ENCODE measurements at places on chromosomes 11 and 22.
A peak's percentile ranks its signal among the peaks of the same experiment; 100 is the strongest.

- DNase-seq, result peak; percentile 38
Measured at GRCh38 chr11:18321578-18321968, 367 bp downstream of the HPS5 start.

DNA sequence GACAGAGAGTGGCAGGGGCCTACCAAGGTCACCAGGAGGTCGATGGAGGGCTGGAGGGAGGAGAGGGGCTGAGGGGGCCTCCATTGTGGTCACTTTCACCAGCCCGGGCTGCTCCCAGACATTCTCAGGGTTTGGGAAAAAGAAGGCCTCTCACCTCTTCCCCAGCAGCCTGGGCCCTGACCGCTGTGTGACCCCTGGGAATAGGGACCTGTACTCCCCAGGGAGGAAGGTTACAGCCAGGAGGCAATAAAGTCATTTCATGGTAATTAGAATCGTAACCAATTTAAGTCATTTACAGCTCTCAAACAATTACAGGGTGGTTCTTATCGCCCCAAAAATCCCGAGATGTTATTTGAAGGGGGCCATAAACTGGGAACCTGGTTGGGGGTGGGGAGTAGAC is 37.8 kb downstream of the ISX start:
- DNase-seq, result no peak

DNA sequence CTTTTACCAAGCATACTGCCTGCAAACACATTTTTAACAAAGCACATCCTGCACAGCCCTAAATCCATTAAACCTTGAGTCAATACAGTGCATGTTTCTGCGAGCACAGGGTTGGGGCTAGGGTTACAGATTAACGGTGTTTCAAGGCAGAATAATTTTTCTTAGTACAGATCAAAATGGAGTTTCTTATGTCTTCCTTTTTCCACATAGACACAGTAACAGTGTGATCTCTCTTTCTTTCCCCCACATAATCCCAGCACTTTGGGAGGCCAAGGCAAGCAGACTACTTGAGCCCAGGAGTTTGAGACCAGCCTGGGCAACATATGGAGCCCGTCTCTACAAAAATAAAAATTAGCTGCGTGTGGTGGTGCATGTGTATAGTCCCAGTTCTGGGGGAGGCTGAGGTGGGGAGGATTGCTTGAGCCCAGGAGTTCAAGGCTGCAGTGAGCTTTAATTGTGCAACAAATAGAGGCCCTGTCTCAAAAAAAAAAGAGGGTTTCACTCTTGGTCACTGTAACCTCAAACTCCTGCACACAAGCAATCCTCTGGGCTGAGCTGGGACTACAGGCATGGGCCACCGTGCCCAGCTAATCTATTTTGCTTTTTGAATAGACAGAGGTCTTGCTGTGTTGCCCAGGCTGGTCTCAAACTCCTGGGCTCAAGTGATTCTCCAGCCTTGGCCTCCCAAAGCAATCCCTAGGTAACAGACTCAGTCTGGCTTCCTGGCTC is 19.7 kb upstream of the SLC3A2 start:
- no peak for DNase-seq

- no peak for DNase-seq
Measured at GRCh38 chr22:43546186-43546585, 134.4 kb downstream of the MPPED1 start.

- peak; percentile 46 for DNase-seq
Measured at GRCh38 chr11:4068962-4069361, 25.6 kb upstream of the RRM1 start.

- peak; percentile 15 for DNase-seq
Measured at GRCh38 chr22:43893266-43893665, 1.5 kb upstream of the PNPLA5 start.

DNA sequence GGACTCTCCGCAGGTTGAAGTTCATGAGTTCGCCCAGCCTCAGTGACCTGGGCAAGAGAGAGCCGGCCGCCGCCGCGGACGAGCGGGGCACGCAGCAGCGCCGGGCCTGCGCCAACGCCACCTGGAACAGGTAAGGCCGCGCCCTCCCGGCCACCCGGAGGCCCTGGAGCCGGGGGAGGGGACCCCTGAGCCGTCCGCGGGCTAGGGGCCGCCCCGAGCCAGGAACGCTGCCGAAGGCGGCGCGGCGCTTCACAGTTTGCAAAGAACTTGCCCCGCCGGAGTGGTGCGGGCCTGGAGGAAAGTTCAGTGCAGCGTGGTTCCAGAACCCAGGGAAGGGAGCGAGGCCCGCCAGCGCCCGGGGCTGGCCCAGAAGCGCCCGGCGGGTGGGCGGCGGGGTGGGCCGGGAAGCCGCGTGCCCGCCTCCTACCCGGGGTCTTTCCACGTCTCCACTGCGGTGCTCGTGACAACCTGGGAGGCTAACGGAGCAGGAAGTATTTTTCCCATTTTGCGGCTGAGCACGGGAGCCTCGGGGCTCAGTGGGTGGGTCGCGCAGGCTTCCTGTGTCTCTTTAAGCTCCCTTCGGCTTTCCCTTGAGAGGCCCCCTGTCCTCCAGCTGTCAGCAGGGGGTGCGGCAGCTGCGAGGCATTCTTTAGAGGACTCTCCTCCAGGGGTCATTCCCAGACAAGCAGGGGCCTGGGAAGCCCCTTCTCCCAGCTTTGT is 635 bp downstream of the PRR5 start:
- peak; percentile 89 for DNase-seq

- DNase-seq, result peak; percentile 11
Measured at GRCh38 chr11:37657645-37658044, 1059.6 kb upstream of the RAG2 start.

GRCh38 chr22:49632199-49633009 is 195.3 kb downstream of the BRD1 start:
- DNase-seq, result peak; percentile 98

- peak; percentile 57 for DNase-seq
Measured at GRCh38 chr22:39530116-39530515, 2.4 kb downstream of the RPS19BP1 start.

DNA sequence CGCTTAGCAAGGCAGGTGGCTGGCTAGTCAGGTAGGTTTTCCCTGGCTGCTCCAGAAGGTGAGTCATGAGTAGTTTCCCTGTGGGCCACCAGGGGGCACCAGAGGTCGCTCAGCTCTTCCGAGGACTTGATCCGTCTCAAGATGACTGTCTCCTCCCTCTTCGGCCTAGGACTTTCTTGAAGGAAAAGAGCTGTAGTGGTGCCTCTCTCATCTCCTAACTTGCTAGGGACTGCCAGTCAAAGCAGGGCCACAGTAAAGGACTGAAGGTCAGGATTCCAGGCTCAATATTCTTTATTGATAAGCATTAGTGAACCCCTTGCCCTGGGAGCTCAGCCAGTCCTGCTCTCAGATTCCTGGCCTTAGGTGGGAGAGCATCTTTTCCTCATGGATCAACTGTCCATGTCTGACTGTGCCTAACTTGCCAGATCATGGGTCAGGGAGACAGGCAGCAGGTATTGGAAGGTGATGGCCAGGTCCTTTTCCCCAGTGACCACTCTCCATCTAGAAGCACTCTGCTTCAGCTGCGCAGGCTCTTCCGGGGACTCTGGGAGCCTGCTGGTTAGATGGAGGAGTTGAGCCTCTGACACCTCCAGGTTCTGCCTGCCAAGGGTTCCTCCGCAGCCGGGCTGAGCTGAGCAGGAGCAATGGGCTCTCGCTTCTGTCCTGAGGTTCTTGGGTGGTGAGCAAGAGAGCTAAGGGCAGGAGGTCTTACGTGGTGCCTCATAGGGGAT is 1.9 kb downstream of the POLD4 start:
- DNase-seq, result peak; percentile 95

DNA sequence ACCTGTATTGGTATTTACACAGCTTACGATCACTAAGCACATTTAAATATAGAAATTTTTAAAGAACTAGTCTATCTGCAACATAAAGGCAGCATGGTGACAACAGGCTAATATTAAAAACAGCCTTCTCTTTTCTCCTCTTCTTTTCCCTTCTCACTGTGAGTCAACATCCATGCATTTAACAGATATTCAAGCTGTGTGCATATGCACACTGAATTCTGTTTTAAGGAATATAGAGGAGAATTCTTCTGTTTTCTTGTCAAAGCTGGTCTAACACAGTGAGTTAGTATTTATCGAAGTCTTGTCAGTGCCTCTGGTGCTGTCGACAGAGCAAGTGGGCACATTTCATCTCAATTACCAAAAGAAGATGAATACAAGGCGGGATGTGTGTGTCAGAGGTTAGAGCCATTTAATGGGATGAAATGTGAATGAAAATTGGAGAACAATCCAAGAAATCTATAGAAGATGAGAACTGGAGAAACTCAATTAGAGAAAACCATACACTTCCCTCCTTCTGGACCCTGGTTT is 282.3 kb downstream of the FAT3 start:
- DNase-seq, result no peak

DNA sequence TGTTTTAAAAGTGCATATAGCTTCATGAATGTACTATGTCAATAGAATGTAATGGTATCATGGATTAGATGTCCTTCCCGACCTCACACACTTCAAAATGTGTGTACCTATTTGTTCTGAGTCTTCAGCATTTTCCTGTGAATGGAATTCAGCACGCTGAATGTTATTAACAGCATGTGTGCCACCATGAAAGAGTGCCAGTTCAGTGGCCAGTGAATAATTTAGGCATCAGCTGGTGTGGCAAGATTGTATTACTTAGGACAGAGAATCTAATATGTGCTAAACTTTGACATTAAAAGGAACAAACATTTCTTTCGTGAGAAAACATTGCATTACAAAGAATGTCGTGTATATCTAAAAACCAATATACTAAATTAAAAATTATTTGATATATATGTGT is 46.4 kb downstream of the HIPK3 start:
- no peak for DNase-seq

- DNase-seq, result peak; percentile 69
Measured at GRCh38 chr22:50694766-50695420, 22.3 kb downstream of the SHANK3 start.

DNA sequence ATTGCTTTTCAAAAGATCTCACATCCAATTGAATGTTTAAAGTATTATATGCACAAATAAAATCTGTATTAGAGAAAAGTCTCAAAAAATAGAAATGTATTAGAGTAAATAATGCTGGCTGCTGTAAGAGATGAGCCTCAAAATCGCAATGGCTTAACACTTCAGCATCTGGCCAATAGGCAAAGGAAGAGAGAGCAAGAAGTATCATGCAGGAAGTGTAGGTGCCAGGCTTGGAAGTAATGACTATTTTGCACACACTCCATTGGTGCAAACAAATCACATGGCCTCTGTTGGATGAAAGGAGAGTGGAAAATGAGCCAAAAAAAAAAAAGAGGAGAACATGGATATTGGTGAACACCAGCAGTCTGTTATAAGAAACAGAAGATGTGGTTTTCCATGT is 193.0 kb upstream of the E2F8 start:
- no peak for DNase-seq

GRCh38 chr22:33658775-33659174 is 261.5 kb downstream of the LARGE1 start:
- DNase-seq, result no peak

GRCh38 chr11:103942646-103943045 is 93.8 kb upstream of the DDI1 start:
- no peak for DNase-seq

- peak; percentile 35 for DNase-seq
Measured at GRCh38 chr11:46075168-46075567, 46.1 kb downstream of the PHF21A start.

- no peak for DNase-seq
Measured at GRCh38 chr22:26318975-26319374, 110.1 kb upstream of the ASPHD2 start.

DNA sequence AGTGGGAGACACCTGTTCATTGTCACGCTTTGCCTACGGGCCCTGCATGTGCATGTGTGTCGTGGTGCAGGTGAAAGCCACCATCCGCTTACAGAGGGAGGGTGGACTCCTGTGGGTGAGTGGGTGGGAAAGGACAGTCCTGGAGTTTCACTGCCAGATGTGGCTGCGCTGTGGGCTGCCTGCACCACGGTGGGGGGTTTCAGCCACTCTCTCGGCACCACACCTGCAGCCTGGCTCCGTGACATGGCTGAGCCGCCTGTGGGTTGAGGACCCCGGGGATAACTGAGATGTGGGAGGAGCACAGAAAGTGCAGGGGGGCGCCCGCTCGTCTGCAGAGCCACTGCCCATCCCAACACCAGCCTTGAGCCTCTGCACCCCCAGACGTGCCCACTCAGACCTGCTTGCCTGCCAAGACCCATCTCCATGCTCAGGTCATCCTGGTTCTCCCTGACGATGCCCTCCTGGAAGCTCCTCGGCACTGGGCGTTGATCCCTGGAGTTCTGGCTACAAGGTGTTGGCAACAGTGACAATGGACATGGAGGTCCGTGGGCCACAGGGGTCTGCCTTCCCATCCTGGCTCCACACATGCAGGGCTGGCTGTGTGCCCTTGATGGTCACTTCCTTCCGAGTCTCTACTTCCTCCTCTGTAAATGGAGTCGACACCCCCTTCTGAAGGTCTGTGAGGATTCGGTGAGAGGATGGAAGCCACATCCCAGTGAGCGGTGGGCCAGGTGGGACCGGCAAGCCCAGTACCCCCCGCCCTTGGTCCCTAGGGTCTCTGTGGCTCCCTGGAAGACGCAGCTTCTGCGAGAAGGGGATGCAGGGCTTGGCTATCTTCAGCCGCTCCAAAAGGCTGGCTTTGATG is 1007.0 kb downstream of the BRD1 start:
- peak; percentile 48 for DNase-seq

DNA sequence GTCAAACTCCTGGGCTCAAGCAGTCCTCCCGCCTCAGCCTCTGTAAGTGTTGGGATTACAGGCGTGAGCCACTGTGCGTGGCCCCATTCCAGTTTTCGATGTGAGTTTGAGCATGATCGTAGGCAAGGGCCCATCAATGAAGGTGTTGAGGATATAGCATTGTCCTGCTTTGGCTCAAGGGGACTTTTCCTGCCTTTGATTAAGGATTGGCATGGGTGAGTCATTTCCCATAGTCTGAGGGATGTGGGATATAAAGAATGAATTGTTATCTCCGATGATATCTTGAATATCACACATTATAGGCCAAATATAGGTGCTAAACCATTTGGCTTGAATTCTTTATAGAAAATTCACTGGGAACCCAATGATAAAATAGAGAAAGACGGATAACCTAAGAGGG is 30.4 kb downstream of the STIM1 start:
- no peak for DNase-seq

GRCh38 chr11:35077709-35078469 is 61.1 kb upstream of the CD44 start:
- peak; percentile 15 for DNase-seq

GRCh38 chr22:41488076-41488475 is 19.2 kb downstream of the ACO2 start:
- DNase-seq, result no peak

- DNase-seq, result no peak
Measured at GRCh38 chr11:8368194-8368593, 104.5 kb upstream of the LMO1 start.

GRCh38 chr11:1691878-1692707 is 4.9 kb upstream of the KRTAP5-6 start:
- DNase-seq, result peak; percentile 55

DNA sequence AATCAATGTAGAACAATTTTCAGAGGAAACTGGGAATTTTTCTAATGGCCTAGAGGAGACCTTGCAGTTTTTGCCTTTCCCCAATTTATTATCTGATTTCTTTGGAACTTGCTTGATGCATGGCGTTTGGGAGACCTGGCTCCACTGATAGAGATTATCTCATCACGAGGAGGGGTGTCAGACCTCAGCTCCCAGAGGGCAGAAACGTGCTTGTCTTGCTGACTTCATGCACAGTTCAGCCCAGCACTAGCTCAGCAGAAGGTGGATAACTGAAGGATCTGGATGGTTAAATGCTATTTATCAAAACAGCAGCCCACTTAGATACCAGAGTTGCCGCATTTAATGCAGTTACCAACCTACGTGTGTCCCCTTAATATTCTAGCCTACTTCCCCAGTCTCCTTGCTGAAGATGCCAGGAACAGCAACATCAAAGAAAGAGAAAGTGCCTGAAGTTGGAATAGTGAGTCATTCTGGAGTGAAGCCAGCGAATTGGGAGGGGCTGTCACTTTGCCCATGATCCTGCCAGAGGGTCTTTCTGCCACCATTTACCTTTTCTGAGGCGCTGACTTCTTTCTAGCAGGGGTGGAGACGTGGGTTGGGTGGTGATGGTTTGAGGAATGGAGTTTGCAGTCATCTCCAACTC is 133.5 kb upstream of the CADM1 start:
- DNase-seq, result no peak
